ENCODE measurements at places on chromosomes 4 and X.

DNA sequence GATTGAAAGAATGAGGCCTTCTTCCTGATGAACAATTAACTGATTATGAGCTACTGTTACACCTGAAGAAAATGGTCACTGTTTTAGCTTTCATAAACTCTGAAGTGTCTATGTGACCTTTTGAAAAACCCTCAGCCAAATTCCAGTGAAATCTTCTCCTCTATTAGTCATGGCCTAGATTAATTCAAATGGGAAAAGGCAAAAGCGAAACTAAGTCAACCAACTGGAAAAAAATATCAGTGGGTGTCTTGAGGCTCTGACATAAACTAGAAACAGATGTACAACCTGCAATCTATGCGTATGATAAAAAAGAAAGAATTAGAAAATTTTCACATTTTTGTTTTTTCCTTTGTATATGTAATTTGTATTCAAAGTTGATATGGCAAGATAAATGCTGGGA, 169.4 kb upstream of the BANK1 start:
- no peak for DNase-seq

DNA sequence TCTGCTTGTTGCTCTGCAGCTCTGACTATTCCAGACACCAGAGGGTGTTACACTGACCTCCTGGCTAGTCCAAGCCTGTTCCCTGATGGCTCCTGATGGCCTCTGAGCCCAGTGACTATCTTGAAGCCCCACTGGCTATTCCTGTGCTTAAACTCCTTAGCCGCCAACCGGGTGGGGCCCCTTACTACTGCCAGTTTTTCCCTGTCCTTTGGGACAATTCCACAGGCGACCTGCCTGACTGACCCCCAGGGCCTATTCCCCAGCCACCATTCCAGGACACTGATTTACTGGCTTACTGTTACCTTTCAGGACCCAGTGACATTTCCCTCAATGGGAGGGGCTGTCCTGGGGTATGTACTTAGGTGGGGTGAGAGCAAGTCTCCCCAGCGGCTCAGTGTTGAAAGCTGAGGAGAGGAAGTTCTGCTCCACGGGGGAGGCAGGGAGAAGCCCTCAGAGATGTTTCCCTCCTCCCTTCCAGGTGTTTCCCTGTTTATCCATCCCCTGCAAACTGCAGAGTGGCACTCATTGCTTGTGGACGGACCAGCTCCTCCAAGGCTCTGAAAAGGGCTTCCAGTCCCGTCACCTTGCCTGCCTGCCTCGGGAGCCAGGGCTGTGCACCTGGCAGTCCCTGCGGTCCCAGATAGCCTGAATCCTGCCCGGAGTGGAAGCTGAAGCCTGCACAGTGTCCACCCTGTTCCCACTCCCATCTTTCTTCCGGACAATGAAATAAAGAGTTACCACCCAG, 4.0 kb downstream of the TIMP1 start:
- DNase-seq, result no peak

- no peak for DNase-seq
These were observed 138.9 kb downstream of the NPNT start for GRCh38 chr4:106034220-106034619.

GRCh38 chr4:7917669-7918068, 22.0 kb downstream of the AFAP1 start:
- DNase-seq, result no peak
